ENCODE measurements at places on chromosomes 6 and 20.

DNA sequence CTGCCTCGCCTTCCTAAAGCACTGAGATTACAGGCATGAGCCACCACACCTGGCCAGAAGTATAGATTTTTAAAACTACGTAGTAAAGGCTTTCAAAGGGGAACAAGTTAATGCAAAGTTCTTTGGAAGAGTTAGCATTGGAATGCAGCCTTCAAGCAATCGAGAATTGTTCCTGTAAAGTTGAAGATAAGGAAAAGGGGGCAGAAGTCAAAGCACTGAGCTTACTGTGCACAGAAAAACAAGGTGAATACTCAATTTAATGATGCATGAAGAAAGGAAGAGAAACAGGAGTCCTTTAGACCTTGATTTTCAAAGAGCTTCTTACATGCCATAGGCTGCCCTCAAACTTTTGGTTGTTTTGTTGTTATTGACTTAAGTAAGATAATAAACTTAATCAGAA, 29.1 kb upstream of the LGSN start:
- no peak for DNase-seq

DNA sequence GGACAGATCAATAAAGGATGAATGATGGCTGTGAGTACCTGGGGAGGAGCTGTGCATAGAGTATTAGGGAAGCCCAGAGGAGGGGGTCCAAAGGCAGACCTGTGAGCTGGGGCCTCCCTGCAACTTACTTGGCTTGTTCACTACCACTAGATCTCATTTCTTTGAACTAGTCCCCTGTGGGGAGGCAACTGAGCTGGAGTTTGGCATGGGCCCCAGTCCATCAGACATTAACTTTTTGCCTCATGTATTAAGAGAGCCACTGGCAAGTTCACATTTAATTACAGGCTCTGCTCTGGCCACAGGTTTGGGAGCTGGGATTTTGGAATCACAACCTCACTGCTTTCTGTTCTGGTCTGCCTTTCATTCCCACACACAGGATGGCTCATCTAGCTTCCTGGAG, 254.1 kb downstream of the PRL start:
- no peak for DNase-seq

GRCh38 chr6:71902261-71902660, 15.9 kb downstream of the RIMS1 start:
- no peak for DNase-seq

DNA sequence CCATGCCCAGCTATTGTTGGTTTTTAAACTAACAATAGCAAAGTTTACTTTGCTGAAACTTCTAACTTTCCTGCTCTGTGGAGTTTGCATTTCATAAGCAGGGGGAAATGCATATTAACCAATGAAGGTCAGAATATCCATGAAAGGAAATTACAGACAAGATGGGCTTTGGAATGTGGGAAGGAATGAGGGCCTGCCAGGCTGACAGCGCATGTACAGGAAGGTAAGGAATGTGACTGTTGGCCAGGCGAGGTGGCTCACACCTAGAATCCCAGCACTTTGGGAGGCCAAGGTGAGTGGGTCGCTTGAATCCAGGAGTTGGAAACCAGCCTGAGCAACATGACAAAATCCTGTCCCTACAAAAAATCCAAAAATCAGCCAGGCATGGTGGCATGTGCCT, 49.6 kb downstream of the CDK5RAP1 start:
- DNase-seq: no peak

DNA sequence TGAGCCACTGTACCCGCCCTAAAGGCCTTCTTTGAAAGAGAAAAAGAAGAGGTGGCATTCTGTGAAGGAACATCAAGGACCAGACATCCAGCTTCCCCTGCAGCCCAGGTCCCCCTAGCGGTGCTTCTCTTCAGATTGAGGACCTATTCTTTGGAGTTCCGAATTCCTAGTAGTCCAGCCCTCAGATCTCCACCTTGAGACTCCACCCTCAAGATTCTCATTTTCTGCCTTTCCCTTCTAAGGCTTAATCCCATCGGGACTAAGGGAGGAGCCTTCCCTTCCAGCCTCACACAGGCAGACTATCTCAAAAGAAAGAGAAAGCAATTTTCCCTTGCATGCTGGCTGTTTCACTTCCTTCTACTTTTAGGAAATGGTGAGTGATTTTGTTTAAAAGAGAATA, 32.5 kb downstream of the MUC22 start:
- peak; percentile 47 for DNase-seq

- DNase-seq: no peak
Measured at GRCh38 chr6:11288065-11288464, 55.6 kb upstream of the NEDD9 start.

GRCh38 chr6:40378725-40379074, 208.5 kb downstream of the LRFN2 start:
- DNase-seq: no peak

- DNase-seq: no peak
Measured at GRCh38 chr20:23146857-23147637, 60.9 kb upstream of the CD93 start.

DNA sequence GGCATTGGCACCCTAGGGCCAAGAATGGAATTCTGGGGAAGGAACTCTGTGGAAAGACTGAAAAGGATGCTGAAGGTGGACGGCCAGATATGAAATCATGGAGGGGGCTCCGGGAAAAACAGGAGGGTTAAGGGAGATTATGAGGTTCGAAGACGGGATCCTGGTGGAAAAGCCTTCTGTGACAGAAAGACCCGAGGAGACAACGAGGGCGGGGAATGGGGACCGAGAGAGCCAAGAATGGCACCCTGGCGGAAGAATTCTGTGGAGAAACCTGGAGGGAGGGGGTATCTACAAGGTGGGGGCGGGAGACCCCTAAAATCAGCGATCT, 426 bp downstream of the TRMT6 start:
- DNase-seq: no peak

DNA sequence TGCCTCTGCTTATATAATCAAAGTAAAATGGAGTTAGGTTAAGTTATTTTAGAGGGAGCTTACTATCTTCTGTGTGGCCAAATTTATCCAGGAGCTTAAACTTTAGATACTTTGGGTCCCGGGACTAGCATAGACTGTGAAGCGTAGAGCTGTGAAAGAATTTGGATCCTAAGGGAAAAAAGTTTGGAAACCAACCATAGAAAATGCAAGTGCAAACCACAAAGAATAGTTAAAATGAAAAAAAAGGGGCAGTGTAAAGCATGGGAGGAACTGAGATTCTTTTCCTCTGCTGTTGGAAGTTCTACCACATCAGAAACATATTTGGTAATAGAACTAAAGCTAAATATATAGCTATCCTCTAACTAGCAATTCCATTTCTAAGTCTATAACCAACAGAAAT, 232.2 kb upstream of the FLRT3 start:
- no peak for DNase-seq

- no peak for DNase-seq
Measured at GRCh38 chr6:112300896-112301295, 46.2 kb upstream of the RFPL4B start.

GRCh38 chr6:36478051-36478526, 35.3 kb downstream of the KCTD20 start:
- DNase-seq: peak; percentile 47

DNA sequence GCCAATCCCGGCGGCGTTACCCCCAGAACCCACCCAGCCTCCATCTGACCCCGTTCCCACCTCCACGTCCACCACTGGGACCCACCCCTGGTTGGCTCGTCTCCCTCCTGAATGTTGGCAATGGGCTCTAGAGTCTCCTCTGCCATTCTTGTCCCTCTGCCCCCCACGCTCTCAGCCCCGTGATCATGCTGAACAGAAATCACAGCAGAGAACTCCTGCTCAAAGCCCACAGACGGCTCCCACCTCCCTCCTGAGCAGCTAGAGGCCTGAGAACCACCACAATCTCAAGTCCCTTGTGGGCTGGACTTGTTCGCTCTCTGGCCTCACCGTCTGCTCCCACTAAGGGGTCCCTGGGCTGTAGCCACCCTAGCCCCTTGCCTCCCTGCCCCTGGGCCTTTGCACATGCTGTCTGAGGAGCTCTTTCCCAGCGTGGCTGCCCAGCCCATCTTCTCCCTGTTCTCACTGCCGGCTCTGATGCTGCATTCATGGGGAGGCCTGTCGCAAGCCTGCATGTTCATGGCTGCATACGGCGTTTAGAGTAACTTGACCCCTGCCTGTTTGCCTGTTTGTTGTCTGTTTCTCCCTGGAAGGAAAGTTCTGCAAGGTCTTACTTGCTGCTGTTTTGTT, 11.2 kb upstream of the FRMD1 start:
- DNase-seq: no peak

- no peak for DNase-seq
Measured at GRCh38 chr6:73143551-73143950, 81.7 kb downstream of the KHDC1L start.

DNA sequence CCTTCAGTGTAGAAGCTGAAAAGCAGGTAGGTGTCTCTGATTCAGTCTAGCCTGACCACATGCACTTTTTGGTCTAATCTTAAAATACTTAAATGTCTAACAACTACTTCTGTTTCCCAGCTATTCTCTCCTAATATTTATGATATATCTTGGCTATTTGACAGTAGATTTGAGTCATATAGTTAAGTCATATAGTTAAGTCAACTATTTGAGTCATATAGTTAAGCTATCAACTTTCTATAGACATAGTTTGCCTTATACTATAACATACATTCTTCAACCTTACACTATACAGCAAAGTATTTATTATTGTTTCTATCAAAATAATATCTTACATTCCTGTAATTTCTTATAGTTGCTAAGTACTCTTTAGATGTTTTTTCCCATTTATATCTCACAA, 110.9 kb downstream of the GMDS start:
- DNase-seq: no peak

- DNase-seq: no peak
Measured at GRCh38 chr6:149939356-149939648, 2.5 kb upstream of the ULBP2 start.

- DNase-seq: no peak
Measured at GRCh38 chr6:135600931-135601330, 103.4 kb upstream of the AHI1 start.

DNA sequence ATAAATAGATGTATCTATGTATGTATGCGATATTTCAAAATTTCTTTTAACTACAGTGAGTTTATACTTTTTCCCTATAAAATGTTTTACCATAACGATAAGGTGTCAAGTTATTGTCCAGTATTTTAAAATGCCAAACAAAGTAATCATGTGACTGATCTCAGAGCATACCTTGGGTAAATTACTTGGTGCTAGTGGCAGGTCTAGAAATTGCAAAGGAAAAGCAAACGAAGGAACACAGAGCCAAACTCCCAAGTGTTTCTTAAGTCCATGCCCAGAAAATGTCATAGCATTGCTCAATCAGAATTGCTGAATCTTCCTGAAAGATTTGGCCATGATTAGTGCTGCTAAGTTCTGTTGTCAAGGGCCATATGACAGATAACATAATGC, 77.5 kb downstream of the CAP2 start:
- DNase-seq: no peak

- no peak for DNase-seq
Measured at GRCh38 chr6:22350109-22350508, 53.3 kb upstream of the PRL start.

GRCh38 chr6:32131439-32131948, 1.4 kb upstream of the FKBPL start:
- no peak for DNase-seq

DNA sequence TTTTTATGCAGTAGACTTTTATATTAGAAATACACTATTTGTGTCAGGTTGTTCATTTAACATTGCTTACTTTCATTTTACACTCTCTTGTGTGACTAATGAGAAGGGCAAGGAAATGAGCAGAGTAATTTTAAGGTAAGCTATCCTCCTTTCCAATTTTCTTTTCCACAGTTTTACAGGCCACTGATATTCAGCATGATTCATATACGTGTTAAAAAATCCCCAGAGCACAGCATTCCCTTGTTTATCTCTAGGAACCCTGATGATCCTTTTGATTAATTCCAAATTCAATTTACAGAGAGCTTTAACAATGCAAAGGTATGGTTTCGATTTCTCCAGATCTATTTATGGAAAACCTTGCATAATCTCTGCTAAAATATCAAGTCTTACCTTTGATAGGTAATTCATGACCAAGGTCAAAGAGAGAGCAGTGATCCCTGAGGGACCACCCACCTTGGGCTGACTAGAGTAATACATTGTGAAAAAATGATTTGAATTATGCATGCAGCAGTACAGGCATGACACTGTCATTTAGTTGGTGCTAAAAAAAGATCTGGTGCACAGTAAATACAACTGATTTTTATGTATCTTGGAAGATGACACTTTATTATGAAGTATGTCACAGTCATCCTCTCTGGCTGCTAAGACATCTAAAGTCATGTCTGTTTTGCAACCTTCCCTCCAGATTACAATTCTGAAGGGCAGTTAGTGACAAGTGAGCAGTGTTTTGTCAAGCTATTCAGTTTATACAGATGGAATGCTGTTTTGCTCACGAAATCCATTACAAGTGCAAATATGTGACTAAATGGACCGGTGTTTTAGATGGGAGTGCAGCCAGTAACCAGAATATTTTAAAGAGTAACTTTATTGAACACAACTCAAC, 736.6 kb downstream of the EPHA7 start:
- no peak for DNase-seq

DNA sequence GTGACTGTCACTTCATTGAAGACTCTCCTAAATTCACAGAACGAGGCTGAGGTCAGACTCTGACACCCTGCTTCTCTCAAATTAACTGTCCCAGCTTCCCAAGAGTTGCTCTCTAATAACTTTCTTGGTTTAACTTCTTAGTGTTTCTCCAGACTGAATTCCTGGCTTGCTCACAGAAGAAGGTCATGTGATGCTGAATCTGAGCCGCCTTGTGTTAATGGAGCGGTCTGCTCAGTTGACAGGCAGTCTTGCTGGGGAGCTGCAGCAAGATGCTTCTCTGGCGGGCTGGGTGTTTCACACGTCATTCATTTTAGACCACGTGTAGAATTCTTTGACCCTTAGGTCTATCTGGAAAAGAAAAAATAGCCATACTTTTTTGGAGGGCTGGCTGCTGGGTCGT, 107.3 kb downstream of the FOXO3 start:
- no peak for DNase-seq

DNA sequence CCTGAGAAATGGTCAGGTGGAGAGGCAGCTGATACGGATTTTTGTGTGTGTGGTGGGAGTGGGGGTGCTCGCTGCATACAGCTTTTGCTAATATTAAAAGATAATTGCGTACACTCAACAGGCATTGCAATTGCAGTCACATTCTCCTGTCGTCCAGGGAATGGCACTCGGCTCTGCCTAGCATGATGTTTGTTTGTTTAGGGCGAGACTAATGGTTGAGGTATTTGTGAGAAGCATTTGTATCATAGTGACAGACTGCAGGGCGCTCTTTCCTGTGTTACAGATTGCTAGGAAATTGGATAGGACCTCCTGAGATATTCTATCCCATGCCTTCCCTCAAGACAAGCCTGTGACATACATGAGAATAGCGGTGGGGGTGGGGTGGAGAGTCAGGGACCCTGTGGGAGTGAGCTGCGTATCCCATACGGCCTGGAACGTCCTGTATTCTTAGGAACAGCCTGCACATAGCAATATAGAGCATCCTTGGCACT, 207.4 kb downstream of the SOX4 start:
- DNase-seq: no peak

DNA sequence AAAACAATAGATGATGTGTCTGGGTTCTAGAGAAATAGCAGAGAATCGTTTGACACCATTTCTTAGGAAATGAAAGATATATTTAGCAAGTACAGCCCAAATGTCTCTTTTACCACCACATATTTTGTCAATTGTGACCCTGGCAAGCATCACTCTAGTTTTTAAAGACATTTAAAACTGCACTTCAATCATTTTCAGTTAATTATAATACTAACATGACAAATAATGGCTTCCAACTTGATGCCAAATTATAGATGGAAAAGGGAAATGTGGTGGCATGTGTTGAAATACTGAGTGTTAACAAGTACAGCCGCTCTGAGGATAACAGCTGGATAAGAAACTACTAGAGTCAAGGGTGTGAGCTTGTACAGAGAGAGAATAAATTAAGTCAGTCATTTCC, 648.9 kb downstream of the FRK start:
- no peak for DNase-seq

- peak; percentile 36 for DNase-seq
Measured at GRCh38 chr20:32672394-32672981, 1.3 kb downstream of the C20orf203 start.
